ENCODE measurements at places on chromosomes 7 and 10. TPM values are rescaled to one million over a fixed set of nuclear protein-coding genes. Genes with fewer than 3 reads are reported as not detected.

DNA sequence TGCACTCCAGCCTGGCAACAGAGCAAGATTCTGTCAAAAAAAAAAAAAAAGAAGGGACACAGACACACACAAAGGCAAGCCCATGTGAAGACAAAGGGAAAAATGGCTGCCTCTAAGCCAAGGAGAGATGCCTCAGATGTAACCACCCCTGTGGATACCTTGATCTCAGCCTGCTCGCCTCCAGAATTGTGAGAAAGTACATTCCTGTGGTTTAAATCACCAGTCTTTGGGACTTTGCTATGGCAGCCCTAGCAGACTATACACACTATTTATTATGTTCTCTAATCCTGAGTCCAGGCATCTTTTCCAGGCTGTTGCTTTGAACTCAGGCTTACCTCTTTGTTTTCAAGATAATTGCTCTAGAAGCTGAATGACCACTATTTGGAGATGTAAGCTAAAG, 494.3 kb downstream of the GALNT17 start:
- DNase-seq: peak; percentile 86

GRCh38 chr10:110680273-110681020, 36.3 kb downstream of the RBM20 start:
- DNase-seq: no peak

GRCh38 chr7:77662869-77663268, 33.4 kb upstream of the RSBN1L start:
- DNase-seq: no peak

DNA sequence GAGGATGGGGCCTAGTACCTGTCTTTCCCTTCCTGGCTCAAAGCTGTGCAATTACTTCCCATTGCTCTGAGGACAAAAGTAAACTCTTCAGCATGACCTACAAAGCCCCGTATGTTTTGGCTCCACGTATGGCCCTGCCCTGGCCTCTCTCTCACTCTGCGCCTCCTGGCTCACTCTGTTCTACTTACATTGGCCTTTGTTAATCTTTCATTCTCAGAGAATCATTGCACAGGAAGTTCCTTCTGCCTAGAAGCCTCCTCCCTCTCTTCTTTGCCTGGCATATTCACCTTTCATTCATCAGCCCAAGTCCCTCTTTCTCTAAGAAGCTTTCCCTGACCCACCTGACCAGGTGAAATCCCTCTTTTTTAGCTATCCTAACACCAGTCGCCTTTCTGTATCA, 23.9 kb downstream of the LIPM start:
- no peak for DNase-seq

DNA sequence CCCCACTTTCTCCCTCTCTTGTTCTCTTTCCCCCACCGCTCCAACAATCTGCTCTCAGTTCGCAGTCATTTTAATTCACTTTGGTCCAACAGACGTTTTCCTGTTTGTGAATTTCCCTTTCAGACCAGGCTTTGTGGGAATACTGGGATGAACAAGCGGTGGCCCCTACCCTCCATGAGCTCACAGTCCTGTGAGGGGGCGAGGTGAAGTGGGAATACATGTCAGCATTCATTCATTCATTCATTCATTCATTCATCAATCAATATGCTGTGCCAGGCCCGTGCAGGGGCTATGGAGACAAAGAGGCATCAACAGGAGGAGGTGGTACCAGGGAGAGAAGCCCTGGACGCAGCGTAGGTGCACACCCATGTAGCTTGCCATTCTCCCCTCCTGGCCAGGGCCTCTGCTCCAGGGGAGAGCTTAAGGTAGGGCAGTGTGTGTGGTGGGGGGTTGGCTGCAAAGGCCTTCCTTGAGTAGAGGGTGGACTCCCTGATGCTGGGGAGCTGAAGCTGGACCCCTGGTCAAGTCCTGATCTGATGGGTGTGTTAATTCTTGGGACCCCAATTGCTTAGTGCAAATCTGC, 16.1 kb downstream of the PRF1 start:
- DNase-seq: no peak

DNA sequence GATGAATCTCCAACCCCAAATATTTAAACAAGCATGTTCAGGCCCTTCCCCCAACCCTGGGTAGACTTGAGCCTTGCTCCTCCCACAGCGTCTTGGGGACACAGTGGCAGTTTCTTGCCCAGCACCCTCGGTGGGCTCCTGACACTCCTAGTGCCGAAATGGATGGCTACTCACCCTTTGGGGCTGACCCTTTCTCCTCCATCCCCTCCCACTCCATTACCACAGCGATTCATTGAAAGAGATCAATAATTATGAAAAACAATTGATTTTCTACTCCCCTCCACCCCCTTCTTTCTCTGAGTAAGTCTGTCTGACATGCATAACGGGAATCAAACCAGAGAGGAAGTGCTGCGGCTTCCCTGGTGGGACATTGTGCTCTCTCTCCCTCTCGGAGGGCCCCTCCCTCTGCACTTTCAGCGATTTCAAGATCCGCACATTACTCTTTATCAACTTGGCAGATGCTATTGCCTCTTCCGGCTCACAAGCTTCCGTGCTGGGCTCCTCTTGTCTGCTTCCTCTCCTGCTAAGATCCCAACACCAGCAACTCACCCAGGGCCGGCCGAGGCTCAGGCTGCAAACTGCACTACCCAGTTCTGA, 79.0 kb upstream of the PLXNA4 start:
- DNase-seq: no peak

DNA sequence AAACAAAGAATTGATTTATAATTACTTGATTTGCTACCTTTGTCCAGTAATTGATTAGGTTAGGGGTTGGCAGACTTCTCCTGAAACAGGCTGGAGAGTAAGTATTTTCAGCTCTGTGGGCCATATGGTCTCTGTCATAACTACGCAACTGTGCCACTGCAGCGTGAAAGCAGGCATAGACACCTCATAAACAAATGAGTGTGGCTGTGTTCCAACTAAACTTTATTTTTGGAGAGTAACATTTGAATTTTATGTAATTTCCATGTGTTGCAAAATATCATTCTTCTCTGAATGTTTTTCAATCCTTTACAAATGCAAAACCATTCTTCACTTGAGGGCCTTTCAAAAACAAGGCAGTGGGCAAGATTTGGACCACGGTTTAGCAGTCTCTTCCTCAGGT, 76.9 kb downstream of the GALNT17 start:
- no peak for DNase-seq

DNA sequence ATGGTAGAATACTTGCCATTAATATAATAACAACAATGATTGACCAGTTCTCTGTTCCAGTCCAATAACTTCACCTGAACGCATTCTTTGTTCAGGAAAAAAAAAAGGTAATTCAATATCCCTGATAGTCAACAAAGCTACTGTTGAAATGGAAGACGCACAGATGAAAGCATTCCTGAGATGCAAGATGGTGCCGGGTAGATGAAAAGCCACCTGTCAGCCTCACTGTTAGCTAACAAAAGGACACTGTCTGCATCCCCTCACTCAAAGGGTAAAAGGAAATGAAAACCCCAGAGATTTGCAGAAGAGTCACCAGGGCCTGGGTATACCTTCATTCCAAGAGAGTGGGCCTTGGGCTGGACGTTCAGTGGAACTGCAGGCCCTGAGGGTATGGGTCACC, 357.4 kb downstream of the PLXNA4 start:
- DNase-seq: no peak

- DNase-seq: no peak
Observed at GRCh38 chr7:138228119-138228518, 151.9 kb downstream of the AKR1D1 start.

- no peak for DNase-seq
Observed at GRCh38 chr7:40059057-40059456, 75.4 kb downstream of the MPLKIP start.

DNA sequence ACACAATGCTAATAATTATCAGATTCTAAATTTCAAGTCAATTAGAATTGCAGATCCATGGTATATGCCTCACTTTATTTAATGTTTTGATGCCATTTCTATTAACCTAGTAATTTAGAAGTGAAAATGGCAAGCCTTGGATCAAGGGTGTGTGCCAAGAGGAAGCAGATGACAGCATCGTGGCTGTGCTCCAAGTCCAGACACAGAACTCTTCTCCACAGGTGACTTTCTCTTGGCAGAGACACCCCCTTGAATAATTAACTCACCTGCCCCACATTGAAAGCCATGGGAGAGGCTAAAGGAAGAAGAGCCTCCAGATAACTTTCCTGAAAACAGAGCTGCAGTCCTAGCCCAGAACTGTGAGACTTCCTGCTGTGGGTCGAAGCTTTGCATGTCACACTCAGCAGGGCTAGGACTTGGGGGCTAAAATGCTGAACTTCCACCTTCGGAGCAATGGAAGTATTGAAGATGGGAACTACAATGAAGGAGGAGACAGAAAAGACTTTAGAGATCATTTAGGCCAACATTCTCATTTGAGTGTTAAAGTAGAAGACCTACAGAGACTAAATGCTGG, 996 bp upstream of the C10orf90 start:
- DNase-seq: no peak

- DNase-seq: no peak
Observed at GRCh38 chr10:72170733-72171132, 45.1 kb upstream of the ANAPC16 start.

NEUROD6 gene
- not detected for total RNA-seq

CRYGN gene
- total RNA-seq: not detected

VPS37D gene
- total RNA-seq: 6.9 TPM

SOSTDC1 gene
- total RNA-seq: not detected

UNCX gene
- total RNA-seq: not detected

TFR2 gene
- total RNA-seq: 1.3 TPM

AOAH gene
- total RNA-seq: not detected

MOGAT3 gene
- total RNA-seq: not detected

NPTX2 gene
- total RNA-seq: 3,060 TPM

OR13A1 gene
- total RNA-seq: not detected

CYP2C19 gene
- total RNA-seq: not detected

MEOX2 gene
- 0.06 TPM for total RNA-seq

SLC13A1 gene
- not detected for total RNA-seq
